ENCODE measurements at places on chromosomes 12 and 14.

GRCh38 chr12:129727100-129727499 is 176.7 kb downstream of the TMEM132D start:
- no peak for DNase-seq

GRCh38 chr12:96876966-96877365 is 30.1 kb upstream of the NEDD1 start:
- no peak for DNase-seq

DNA sequence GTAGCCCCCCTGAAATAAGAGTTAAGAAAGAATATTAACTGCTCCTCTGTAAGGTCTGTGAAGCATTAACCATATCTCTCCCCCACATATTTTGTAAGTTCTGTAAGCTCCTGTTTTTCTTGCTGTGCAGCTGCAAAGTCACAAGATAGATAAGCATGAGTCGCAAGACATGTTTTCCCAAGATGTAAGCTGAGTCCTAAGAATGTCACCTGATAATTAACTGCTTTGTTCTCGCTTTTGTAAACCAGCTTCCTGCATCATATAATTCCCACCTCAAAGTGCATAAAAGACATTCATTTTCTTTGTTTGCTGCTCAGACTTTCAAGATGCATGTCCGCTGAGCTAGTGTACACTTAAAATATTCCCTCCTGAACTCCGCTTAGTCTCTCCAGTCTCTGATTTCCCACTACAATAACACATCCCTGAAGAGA is 27.0 kb upstream of the PHC1 start:
- DNase-seq = no peak

DNA sequence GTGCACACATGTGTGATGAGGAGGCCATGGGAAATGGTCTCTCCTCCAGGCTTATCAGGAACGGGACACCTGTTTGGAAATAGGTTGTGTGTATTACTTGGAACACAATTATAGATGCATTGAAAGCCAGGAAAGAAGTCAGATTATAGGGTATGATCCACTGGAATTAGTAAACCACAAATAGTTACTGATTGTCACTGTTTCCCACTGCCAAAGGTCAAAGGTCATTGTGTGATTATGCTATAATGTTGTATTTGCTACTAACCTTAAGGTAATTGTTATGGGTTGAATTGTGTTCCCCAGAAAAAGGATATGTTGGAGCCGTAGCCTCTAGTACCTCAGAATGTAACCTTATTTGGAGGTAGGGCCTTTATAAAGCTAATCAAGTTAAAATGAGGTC is 129.9 kb upstream of the FBXO33 start:
- no peak for DNase-seq

DNA sequence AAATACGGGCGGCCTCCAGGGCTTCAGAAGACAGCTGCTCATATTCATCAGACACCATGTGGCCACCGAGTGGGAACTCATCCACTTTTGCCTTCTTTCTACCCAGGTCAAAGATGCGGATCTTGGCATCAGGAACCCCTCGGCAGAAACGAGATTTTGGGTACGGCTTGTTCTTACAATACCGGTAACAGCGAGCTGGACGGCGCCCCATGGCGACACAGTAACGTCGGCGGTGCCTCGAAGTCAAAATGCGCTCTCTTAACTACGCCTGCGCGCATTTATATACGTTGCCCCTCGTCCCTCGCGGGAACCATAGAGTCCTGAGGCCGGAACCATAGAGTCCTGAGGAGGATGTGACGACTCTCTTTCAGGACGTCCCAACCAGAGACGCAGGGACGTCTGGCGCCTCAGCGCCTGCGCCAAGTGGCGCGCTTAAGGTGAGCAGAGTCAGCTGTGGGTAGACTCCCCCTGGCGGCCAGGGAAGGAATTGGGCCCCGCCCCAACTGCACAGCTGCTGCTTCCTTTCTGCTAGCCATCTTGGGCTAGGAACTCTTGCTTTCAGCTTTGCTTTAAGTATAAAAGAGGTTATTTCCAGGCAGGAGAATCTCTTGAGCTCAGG is at the start of gene RPL10L:
RPL10L (minus strand) TSS at position 256 of the 619 bp plus-strand sequence; CDS start at position 211, 45 bp downstream.
- no peak for DNase-seq

DNA sequence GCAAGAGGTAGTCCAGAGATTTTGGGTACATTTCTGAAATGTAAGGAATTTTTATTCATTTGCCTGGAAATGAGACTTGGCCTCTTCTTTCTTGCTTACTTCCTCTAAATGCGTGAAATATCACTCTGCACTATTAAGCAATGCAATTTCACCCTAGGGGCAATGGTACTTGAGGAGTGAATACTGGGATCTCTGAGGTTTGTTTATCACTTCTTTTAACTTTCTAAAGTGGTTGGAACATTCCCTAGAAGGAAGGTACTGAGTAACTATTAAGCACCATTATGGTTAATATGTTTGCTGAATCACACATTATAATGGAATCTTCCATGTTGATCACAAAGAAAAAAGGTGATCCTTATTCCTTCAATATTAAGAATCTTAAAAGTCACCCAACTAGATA is 120.9 kb upstream of the CAND1 start:
- DNase-seq = no peak

GRCh38 chr14:23245282-23245681 is 7.5 kb downstream of the RNF212B start:
- no peak for DNase-seq

- DNase-seq = no peak
Observed at GRCh38 chr14:64089920-64090319, 204.3 kb downstream of the ESR2 start.

All from GM13977 (cell line).